Activated CD4-positive, alpha-beta memory T cell treated with anti-CD3 and anti-CD28 coated beads, Interleukin-2, amount 10 ng/mL, durations not matched to agents 7 days and 5 days (primary cell): ENCODE measurements at places on chromosomes 7 and 10. TPM values are rescaled to one million over a fixed set of nuclear protein-coding genes. Genes with fewer than 3 reads are reported as not detected.

DNA sequence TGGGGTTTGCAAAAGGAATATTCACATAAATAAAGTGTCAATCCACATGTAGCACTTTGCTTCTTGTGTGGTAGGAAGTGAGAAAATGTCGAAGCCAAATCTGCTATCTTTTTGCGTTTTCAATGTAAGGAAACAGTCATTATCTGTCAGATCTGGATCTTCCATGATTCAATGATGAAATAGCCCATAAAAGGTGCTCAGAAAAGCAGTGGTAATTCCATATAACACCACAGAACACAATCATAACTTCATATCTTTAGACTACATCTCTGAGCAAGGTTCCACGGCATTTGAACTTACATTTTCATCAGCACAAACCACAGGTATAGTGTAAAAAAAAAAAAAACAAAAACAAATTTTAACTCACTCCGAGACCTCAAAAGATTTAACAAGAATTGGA, 39.9 kb upstream of the EGR2 start:
- H3K4me3 ChIP-seq = no peak overlapping the region
- H3K27me3 ChIP-seq = peaks cover 11% of the 10 kb centered on the region
- H3K4me1 ChIP-seq = peaks cover 66% of the 10 kb centered on the region
- no peak for DNase-seq

DNA sequence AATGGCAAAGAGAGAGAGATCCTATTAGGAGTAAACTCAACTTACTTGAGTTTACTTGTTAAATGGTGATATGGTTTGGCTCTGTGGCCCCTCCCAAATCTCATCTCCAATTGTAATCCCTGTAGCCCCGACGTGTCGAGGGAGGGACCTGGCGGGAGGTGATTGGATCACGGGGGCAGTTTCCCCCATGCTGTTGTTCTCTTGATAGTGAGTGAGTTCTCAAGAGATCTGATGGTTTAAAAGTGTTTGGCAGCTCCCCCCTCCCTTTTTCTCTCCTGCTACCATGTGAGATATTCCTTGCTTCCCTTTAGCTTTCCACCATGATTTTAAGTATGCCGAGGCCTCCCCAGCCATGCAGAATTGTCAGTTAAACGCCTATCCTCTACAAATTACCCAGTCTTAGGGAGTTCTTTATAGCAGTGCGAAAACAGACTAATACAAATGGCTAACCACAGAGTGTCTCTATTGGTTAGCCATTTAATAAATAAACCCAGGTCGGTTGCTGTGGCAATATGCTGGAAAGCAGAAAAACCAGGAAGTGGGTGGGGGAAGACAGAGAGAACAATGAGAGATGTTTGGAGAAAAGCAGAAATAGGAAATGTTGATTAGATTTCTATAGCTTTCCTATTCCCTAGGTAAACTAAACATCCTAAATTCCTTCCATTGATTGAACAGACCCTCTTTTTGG, 3.0 kb upstream of the STMP1 start:
- DNase-seq = no peak
- peaks cover 22% of the 10 kb centered on the region for H3K4me1 ChIP-seq
- no peaks in the 10 kb centered on the region for H3K27me3 ChIP-seq
- H3K27ac ChIP-seq = no peak overlapping the region

DNA sequence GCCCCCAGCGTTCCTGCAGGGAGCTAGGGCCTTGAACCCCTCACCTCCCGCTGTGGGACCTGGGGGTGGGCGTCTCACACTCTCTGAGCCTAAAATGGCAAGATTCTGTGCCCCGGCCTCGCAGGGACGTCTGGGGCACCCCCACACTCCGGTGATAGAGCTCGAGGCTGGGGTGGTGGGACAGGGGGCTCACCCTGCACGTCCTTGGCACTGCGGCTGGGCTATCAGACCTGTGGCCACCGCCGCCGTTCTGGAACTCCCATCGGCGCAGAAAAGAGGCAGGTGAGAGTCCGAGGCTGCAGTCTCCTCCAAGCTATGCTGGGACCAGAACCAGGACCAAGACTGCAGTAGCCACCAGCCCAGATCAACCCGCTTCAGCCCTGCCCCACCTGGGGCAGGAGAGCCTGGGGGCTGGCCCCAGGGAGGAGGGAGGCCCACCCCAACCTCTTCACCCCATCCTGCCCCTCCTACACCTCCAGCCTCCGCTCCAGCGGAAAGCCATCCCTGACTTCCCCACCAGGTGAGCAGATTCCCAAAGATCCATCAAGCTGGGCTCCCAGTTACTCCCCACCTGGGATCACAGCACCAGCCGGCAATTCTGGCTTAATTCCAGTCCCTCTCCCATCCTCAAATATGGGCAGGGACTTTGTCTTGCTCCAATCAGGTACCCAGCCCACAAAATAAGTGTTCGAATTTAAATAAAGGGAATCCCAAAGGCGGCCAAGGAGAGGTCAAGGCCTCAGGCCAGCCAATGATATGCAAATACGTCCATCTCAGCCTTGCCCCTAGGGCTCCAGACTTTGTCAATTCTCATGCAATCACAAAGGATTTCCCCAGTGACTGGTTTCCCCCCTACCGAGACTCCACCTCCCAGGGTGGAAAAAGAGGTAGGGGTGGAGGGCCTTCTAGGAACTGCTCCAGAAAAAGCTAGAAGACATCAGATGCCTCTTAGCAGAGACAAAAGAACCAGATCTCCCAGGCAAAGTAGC, 16.4 kb downstream of the TNRC18 start:
- no peak for DNase-seq
- H3K27me3 ChIP-seq = peaks cover 20% of the 10 kb centered on the region
- H3K27ac ChIP-seq = no peak overlapping the region

- H3K4me1 ChIP-seq = no peaks in the 10 kb centered on the region
- no peaks in the 10 kb centered on the region for H3K36me3 ChIP-seq
- peaks cover 31% of the 10 kb centered on the region for H3K27me3 ChIP-seq
- H3K27ac ChIP-seq = no peak overlapping the region
- no peak overlapping the region for H3K4me3 ChIP-seq
- no peak for DNase-seq
Measured at GRCh38 chr7:106031300-106032035, 68.4 kb downstream of the CDHR3 start.

DNA sequence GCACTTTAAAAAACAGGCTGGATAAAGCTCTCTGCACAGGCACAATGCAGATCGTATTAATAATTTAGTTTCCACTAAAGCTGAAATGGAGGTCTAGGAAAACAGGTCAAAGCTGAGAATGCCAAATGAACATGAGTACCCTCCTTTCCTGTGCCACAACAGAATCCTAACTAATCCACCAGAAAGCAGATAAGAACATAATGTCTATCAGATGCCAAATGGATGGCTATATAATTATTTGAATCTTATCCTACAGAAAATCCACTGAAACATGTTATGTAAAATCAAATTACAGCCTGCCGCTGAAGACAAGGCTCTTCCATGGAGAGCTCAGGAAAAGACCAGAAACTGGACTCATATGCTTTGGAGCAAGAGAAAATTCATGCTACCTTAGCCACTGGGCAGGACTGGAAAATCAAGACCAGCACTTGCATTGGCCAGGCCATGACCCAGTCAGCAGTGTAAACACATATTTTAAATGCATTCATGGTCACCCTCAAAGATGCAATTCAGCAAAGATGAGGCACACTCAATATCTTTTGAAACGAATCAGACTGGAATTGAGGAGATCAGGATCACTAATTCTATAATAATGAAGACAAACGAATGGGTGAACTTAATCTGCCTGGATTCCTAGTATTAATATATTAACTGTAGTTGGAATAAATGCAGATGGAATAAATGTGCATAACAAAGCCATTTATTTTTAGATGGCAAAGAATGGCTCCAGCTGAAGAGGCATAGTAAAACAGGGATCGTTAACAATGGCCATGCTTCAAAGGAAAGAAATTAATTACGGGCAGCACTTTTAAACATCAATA, 13.2 kb downstream of the ANK3 start:
- no peaks in the 10 kb centered on the region for H3K27me3 ChIP-seq
- no peak overlapping the region for H3K27ac ChIP-seq
- no peaks in the 10 kb centered on the region for H3K36me3 ChIP-seq
- H3K4me3 ChIP-seq = no peak overlapping the region
- DNase-seq = no peak

DNA sequence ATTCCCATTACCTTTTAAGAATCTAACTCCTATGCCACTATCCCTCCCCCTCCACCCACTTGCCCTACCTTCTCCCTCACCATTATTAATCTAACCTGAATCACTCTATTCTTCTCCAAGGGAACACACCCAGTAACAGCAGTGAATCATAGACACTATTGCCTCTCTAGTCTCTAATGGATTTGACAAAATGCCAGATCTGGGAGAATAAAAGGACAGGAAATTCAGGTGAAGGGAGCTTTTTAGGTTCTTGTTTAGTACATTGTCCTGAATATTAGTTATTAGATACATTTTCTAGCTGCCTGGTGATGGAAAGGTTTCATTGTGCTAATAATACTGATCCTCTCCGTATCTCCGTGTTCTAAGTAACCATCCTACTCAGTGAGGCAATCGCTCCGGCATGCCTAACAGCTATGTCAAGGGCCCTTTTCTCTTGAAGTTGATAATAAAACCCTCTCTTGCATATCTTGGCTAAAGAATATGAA, 4.1 kb upstream of the SFR1 start:
- no peak overlapping the region for H3K4me3 ChIP-seq
- peaks cover 21% of the 10 kb centered on the region for H3K4me1 ChIP-seq
- H3K27ac ChIP-seq = no peak overlapping the region
- no peak for DNase-seq

DNA sequence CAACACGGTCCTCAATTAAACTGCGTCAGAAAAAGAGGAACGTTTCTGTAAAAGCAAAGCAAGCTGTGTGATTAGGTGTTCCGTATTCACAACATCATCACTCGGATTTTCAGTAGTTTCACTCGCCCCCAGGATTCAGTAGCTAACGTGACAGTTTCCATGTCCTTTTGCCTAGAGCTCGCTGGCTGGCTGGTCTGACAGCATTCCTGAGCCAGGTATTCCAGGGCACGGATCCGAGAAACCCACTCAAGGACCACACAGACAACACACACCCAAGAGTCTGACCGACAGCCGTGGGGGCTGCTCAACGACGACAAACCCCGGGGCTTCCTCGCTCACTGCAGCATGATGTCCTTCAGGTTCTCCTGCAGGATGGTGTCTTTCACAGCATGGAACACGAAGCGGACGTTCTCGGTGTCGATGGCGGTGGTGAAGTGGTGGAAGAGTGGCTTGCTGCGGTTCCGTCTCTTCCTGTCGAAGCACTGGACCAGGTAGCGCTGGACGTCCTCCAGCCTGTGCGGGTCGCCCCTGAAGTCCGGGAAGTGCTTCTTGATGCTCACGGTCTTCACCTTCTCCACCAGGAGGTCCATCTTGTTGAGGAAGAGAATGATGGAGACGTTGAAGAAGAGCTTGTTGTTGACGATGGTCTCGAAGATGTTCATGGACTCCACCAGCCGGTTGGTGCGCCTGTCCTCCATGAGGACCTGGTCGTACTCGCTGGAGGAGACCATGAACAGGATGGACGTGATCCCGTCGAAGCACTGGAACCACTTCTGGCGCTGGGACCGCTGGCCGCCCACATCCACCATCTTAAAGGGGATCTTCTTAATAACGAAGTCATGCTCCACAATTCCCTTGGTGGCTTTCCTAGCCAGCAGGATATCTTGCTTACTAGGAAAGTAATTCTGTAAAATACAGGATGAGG, 43.1 kb downstream of the AMZ1 start:
- peak; percentile 12 for DNase-seq
- H3K27me3 ChIP-seq = no peaks in the 10 kb centered on the region
- H3K36me3 ChIP-seq = peaks cover 6% of the 10 kb centered on the region
- H3K4me3 ChIP-seq = no peak overlapping the region

DNA sequence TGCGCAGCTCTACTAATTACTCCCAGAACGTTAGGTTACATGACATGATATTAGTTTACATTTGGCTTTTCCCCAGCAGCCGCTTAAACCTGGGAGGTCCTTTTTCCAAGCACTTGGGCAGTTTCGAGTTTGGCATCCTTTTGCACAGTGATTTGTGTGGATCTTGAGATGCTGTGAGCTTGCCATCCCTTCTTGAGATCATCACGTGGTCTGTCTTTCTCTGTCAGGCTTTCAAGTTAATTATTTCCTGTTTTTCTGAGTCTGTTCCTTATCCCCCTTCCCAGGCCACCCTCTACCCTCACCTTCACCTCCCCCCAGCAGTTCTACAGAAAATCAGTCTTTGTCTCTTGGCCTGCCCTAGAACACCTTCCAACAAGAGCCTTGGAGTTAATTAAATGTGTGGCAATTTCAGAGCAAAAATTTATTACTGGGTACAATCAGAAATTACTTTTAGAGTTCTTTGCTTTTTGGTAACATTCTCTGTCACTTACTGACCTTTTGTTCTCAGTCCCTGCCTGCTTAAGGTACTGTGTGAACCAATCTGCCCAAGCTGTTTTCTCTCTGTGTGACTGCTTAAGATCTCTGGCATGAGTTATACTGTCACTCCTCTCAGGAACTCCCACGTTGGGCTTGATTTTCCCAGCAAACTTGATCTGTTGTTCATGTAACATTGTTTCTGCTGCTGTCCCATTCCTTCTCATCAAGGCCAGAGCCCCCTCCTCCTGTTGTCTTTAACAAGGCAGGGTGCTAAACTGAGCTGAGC, 3.1 kb upstream of the SLF2 start:
- H3K4me1 ChIP-seq = peaks cover 44% of the 10 kb centered on the region
- H3K27me3 ChIP-seq = peaks cover 3% of the 10 kb centered on the region
- H3K36me3 ChIP-seq = peaks cover 7% of the 10 kb centered on the region
- DNase-seq = no peak
- H3K27ac ChIP-seq = no peak overlapping the region
- no peak overlapping the region for H3K4me3 ChIP-seq

GRCh38 chr10:91164520-91165065, 55.9 kb upstream of the PCGF5 start:
- peaks cover 2% of the 10 kb centered on the region for H3K27me3 ChIP-seq
- H3K4me3 ChIP-seq = peak overlapping the region; percentile 86
- peaks cover 30% of the 10 kb centered on the region for H3K4me1 ChIP-seq
- DNase-seq = no peak
- H3K36me3 ChIP-seq = peaks cover 13% of the 10 kb centered on the region
- peak overlapping the region; percentile 41 for H3K27ac ChIP-seq

DNA sequence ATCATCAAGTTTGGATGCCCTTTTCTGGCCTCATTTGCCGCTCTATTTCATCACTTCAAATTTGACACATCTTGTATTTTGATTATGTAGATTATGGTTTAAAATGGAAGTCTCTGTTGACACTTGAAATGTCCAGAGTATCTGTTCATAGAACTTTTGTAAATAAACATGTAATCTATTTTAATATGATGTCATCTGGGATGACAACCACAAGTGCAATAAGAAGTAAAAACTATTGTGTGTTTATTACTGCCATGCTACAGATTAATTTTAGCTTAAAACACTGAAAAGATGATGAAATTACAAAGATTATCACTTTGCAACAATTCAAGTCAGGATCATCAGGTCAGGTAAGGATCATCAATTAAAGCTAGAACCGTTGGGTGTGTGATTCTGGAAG, 30.0 kb downstream of the CYP2C8 start:
- no peaks in the 10 kb centered on the region for H3K4me1 ChIP-seq
- H3K4me3 ChIP-seq = no peak overlapping the region
- no peak overlapping the region for H3K27ac ChIP-seq

DNA sequence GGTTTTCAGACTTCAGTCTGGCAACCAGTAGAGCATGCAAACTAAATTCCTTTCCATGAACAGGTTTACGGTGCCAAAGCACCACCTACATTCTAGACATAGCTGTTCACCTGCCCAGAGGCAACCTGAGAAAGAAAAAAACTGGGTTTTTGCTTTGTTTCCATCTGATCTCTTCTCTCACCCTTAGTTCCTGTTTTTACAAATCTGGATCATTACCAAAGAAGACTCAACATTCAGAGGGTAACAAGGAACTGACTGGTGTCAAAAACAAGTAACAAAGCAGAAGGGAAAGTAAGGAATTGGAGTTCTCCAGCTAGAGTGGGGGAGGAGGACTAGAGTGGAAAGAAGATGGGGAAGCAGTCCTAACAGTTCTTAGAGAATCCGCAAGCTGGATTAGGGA, 36.4 kb downstream of the CPVL start:
- peaks cover 32% of the 10 kb centered on the region for H3K27me3 ChIP-seq
- no peak overlapping the region for H3K4me3 ChIP-seq
- no peak for DNase-seq
- no peaks in the 10 kb centered on the region for H3K36me3 ChIP-seq

MLLT10 gene
- total RNA-seq = 43.0 TPM
